ENCODE measurements at places on chromosomes 4 and X.

GRCh38 chr4:1285790-1286553 is 3.7 kb upstream of the MAEA start:
- DNase-seq: no peak

DNA sequence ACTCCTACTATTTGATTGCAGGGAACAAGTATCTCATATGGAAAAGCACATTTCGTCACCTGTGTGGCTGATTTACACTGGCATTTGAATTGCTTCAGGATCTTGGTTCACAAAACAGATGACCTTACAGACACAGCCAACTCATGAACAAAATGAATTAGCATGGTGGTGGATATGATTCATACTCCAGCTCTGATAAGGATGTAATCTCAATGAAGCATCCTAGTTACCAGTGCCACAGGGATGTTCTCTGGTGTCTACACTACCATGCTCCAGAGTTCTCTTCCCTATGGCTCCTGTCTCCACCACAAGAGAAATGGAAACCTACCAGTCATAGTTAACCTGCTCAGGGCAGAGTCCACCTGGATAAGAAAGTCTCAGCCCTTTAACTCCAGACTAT is 40.7 kb downstream of the TEC start:
- DNase-seq: no peak

- no peak for DNase-seq
Observed at GRCh38 chr4:85180533-85180932, 214.0 kb upstream of the WDFY3 start.

DNA sequence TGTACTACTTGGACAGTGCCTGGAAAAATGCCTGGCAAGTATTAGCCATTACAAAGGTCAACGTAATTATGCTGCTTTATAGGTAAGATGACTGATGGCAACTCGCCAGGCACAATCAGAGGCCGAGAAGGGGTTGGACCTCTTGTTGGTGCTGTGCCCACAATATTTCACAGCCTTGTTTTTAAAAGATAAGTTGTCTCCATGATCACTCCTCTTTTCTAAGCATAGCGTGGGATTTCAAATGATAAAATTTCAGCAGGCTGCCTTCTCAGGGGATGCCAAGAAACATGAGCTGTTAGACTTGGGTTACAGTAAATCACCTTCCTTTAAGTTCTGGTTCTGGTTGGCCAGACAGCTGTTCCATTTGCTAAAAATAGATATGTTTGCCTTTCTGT is 26.9 kb downstream of the HOPX start:
- no peak for DNase-seq

GRCh38 chr4:73978886-73979285 is 2.9 kb downstream of the PF4 start:
- DNase-seq: no peak

All from chondrocyte (in vitro differentiated cells).